ENCODE measurements at places on chromosomes 3 and 15.

DNA sequence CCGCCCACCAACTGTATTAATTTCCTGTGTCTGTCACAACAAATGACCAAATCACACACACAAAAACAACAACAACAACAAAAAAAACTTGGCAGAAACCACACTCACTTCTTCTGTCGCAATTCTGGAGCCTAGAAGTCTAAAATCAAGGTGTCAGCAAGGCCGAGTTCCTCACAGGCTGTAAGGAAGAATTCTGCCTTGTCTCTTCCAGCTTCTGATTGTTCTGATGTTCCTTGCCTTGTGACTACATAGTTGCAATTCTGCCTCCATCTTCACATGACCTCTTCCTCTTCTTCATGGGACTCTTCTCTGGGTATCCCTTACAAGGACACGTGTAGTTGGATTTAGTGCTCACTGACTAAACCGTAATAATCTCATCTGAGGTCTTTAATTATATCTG is 61.4 kb downstream of the IL12A start:
- peak; percentile 83 for DNase-seq

DNA sequence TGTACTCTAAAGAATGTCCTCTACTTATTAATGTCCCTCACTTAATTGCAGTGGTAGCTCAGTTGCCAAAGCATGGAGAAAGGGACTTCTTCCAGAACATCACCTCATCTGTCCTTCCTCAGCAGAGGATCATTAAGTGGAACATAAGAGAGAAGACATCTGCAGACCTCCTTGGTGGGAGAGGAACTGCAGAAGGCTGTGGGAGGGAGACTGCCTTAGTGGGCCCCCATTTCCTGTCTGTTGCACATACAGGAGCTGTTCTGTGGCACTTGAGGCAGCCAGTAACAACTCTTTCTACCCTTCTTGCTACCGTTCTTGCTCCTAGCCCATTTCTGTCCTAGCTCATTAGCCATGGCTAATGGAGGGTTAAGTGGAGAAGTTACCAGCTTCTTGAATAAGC is 33.6 kb downstream of the HPS3 start:
- DNase-seq, result peak; percentile 44

DNA sequence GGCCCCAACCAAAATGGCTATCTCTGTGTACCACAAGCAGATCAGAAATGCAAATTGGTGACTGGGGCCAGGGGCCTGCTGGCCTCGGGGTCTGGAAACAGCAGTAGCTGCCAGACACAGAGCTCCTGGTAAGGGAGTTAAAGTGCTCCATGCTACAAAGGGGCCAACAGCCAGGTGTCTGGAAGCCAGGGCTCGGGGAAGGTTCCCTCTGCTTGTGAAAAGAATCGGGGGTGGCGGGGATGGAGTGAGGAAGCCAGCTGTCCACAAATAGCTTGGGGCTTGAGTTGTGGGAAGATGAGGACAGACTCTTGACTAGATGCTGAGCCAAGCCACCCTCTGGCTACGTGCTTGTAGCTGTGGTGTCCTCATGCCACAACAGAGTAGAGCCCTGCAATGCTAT is 39.3 kb downstream of the CHRD start:
- DNase-seq, result no peak

DNA sequence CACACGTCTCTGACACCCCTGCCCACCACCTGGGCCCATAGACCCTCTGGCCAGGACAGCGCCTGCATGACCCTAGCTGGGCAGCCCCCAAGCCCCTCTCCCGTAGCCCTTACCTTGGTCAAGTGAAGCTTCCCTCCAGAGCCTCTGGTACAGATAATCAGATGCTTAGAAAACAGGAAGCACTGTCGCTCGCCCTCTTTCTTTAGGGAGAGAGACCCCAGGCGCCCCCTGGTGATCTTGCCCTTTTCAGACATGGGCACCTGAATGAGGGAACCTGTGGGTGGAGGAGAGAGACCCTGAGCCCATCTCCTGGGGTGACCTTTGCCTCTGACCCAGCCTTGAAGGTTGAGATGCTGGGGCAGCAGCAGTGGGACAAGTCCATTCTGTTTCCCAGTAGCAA is 65.4 kb downstream of the RASGRF1 start:
- peak; percentile 52 for DNase-seq

DNA sequence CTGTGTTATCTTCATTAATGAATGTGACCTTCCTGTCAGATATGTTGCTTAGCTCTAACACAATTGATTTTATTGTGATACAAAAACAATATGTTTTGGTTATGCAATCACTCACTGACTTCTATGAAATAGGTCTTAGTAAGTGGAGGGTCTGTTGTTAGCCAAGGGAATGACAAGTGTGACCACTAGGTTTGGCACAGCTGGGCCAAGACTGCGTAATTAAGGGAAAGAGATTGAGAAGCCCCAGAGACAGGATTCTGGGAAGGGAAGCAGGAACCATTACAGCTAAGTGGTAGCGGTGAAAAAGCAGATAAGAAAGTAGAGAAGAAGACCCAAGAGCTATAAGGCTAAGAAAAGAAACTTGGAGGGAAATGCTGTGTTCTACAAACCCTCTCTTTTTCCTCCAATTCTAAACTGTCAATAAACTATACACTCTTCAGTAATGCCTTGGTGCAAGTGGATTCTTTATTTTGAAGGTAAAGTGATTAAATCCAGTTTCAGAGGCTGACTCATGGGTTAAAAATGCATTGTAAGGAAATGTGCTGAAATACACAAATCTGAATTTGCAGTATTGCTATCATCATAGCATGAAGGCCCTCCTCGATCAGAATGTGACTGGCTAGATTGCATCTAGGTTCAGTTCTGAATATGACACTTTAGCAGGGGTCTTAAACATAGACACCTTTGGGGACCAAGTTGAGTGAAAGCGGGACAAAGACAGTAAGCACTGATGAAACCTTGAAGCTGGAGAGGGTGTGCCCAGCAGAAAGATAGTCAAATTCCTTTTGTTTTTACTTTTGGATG is 26.1 kb downstream of the KCNMB2 start:
- no peak for DNase-seq

DNA sequence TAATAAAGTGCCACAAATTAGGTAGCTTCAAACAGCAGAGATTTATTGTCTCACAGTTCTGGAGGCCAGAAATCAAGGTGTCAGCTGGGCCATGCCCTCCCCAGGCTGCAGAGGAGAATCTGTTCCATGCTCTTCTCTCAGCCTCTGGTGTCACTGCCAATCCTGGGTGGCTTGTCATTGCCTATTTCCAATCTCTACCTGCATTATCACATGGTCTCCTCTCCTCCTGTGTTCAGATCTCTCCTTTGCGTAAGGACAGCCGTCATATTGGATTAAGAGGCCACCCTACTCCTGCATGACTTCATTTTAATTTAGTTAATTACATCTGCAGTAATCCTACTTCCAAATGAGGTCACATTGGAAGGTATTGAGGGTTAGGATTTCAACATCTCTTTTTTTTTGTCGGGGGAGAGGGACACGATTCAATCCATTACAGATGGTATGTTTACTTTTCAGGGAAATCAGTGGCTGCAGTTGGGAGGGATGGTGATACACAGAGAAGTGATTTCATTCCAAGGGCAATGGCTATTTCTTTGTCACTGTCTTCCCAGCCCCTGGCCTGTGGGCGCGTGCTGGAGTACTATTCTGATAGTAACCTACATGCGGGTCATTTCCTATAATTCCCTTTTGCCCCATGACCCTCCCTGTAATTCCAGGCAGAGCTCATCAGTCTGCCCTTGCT is 169.4 kb downstream of the MINAR1 start:
- no peak for DNase-seq

DNA sequence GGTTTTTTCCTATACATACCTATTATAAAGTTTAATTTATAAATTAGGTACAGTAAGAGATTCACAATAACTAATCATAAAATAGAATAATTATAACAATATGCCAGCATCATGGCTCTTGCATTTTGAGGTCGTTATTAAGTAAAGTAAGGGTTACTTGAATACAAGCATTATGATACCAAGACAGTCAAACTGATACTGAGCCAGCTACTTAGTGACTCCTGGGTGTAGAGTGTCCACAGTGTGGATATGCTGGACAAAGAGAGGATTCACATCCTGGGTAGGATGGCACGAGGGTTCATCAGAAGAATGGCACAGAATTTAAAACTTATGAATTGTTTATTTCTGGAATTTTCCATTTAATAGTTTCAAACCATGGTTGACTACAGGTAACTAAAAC is 157.2 kb upstream of the IL12A start:
- DNase-seq, result no peak

- DNase-seq, result no peak
Measured at GRCh38 chr15:92960996-92961681, 61.0 kb downstream of the CHD2 start.

DNA sequence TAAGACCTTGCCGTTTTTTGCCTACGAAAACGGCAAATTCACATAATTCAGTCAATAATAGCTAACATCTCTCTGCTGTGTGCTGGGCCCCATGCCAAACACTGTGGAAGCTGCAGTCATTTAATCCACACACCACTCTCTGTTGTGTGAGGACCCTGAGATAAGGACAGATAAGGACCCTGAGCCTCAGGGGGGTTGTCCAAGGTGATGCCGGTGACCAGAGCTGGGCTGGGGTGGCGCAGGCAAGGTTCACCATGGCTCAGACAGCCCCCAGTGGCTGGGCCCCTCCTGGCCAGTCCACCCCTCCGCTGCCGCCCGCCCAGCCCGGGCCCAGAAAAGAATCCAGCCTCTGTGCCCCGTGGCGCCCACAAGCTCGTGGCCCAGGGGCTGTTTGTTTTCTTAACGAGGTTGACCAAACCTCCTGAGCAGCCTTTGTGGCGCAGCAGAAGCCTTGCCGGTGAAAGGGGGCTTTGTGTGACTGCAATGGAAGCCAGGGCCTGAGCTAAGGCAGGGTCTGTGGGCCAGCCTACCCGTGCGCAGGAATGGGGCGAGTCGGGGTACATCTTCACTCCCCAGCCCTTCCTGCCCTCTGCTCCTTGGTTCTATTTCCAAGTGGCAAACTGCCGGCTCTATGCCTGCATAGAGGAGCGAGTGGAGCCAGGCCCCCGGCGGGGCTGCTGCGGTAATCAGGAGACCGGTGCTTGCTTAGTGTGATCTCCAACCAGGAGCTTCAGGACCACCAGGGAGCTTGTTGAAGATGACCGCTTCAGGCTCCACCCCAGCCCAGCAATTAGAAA is 4.4 kb upstream of the SNX22 start:
- no peak for DNase-seq

DNA sequence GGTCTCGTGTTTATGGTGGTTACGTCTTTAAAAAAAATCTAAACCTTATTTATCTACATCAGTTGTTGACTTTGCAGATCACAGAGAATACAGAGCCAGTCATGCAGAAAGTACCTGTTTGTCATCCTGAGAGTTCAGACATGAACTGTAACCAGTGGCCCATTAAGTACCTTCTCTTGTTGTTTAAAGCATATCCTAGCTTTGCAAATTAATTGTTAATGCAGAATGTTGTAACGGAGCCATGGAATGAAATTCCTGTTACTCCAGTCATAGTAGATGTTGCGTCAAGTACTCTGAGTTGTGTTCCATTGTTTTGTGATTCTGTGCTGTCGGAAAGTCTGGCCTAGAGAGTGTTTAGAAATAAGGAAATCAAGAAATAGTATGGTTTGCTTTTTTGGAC is 205.2 kb downstream of the RBMS3 start:
- no peak for DNase-seq

DNA sequence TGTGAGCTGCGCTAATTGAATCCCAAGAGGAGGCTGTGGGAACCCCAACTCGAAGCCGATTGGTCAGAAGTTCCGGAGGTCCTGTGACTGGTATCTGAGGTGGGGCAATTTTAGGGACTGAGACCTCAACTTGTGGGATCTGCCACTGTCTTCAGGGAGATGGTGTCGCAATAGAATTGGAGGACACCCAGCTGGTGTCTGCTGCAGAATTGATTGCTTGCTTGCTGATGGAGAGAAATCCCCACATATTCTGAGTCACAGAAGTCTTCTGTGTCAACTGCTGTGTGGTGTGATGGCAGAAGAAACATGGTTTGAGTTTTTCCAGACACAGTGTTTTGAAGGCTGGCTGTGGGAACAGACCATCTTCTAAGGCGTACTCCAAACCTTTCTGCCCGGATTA is 99.7 kb upstream of the PLXNA1 start:
- DNase-seq, result no peak
